ENCODE measurements at places on chromosomes 1 and 21.

GRCh38 chr1:32199717-32200072 is 700 bp upstream of the CCDC28B start:
- no peak for DNase-seq

DNA sequence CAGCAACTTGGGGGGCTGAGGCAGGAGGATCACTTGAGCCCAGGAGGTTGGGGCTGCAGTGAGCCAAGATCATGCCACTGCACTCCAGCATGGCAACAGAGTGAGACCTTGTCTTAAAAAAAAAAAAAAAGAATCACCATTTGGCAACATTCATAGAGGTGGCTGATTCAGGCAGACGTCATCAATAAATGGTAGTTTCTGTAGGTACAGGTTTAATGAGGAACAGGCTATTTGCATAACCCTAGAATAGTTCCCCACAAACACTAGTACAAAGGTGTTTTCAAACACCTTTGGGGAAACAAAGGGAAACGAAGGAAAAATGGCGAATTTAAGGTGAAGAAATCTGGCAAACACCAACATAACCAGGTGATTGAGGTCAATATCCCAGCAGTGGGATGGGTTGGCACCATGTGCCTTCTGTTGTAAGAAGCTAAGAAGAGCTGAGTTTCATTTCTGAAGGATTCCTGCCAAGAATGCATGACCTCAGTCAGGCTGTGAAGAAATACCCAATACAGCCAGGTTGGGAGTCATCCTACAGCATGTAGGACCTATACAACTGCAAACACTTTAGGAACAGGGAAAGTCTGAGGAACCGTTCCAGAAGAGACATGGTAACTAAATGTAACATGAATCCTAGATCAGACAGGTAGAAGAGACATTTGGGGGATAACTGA is 5.6 kb downstream of the LPAR3 start:
- DNase-seq = no peak

GRCh38 chr1:162458236-162458635 is 39.4 kb upstream of the UHMK1 start:
- DNase-seq = no peak

GRCh38 chr1:7224644-7225043 is 439.4 kb downstream of the CAMTA1 start:
- no peak for DNase-seq

- no peak for DNase-seq
These were observed 1.2 kb upstream of the DENND1B start for GRCh38 chr1:197776351-197777105.

DNA sequence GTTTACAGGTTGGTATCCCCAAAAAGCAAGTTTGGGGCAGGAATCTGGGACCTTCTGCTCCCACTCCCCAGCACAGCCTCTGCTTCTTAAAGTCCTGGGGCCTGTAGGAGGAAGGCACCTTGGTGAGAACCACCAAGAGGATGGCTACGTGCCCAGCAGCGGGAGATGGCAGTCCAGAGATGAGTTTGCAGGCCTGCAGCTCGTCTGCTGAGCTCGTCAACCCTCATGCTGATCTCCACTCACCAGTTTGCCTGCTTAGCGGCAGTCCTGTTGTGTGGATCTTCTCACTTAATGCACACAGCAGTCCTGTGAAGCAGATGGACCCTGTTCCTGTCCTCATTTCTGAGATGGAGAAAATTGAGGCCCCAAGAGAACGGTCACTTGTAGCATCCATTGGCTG is 160.5 kb downstream of the DYRK1A start:
- DNase-seq = no peak

DNA sequence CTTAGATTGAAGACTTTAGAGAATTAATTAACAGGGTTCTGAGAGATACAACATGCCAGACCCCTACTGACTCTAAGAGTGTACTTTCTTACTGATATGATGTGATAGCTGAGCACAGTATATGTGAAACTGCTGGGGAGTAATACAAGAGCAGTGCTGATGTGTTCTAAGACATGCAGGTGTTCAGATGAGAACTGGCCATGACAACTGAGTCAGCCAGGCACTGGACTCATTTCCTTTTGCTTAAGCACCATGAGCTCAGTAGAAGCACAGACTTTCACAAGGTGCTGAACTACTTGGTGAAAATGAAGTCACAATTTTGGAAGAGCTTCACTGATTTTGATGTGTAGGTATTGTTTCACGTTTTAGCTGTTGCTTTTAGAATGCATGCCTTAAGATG is 15.9 kb upstream of the POGZ start:
- no peak for DNase-seq

Data from CMK (cell line).